ENCODE measurements at places on chromosomes 6 and 20. TPM values are rescaled to one million over a fixed set of nuclear protein-coding genes. Genes with fewer than 3 reads are reported as not detected.

DNA sequence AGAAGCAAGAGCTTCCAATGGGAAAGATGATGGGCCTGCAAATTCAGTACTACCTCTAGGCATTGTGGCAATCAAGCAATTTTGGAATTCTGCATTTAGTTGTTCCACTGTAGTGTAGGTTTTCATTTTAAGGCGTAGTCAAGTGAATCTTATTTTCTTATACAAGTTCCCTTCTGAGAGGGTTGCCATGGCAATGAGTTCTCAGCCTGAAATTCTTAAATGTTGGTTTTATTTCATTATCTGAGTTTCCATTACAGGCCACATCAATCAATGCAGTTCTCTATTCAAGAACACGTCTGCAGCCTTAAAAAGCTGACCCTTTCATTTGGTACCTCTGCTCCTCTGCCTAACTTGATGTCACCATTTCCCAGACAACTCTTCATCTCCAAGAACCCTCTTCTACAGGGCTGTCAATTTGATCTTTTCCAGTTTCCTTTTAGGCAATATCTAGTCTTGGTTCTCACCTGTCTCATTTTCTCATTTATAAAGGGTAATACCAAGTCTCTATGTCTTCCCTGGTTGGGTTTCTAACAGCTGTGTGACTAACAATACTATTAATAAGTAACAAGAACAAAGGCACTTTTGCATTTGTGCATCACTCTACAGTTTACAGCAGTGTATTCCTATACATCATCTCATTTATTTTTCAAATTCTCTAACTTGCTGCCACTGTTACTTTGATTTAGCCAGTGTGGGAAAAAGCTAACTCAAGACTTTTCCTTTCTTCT lies 898.2 kb upstream of the FLRT3 start:
- no peaks in the 10 kb centered on the region for H3K4me1 ChIP-seq
- H3K36me3 ChIP-seq: no peaks in the 10 kb centered on the region
- no peak overlapping the region for H3K27ac ChIP-seq
- DNase-seq: no peak

GRCh38 chr6:170208182-170208601 lies 82.7 kb downstream of the DLL1 start:
- no peaks in the 10 kb centered on the region for H3K36me3 ChIP-seq
- no peak overlapping the region for H3K27ac ChIP-seq
- no peak overlapping the region for H3K4me3 ChIP-seq
- H3K27me3 ChIP-seq: no peaks in the 10 kb centered on the region
- no peaks in the 10 kb centered on the region for H3K4me1 ChIP-seq

DNA sequence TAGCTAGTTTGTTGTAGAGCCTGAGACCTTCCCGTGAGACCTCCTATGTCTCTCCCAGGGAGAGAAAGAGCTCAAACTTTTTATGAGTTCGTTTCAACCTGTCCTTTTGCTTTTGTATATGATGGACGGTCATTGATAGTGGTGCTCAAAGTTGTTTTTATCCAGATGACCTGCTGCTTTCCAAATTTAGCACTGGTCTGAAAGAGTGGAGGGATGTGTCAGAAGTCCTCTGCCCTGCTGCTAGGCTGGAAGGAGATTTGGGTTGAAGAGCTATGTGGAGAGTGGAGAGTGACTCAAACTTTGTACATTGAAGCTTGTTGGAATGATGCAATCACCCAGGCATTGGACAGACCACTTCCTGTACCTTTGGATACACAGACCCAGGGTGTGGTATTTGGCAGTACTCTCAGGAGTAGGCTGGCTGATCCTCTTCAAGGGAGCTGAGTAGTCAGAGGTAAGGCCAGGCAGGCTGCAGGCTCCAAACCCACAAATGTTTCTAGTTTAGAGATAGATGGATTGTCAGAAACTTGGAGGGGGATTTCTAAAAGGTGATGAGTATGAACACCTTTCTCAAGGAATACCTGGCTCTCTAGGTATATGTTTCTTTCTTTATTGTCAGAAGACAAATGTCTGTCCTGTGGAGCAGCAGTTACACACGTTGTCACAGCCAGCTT lies 49.4 kb upstream of the RREB1 start:
- H3K27ac ChIP-seq: no peak overlapping the region
- no peak overlapping the region for H3K4me3 ChIP-seq
- no peak for DNase-seq
- H3K36me3 ChIP-seq: no peaks in the 10 kb centered on the region

GRCh38 chr6:166747644-166748595 lies 120.9 kb upstream of the RPS6KA2 start:
- no peaks in the 10 kb centered on the region for H3K27me3 ChIP-seq
- no peak overlapping the region for H3K27ac ChIP-seq
- no peaks in the 10 kb centered on the region for H3K36me3 ChIP-seq
- peak overlapping the region; percentile 43 for H3K4me3 ChIP-seq

Gene PAX1
- total RNA-seq: not detected

Gene COL10A1
- not detected for total RNA-seq

Data from H9 (cell line).